CD8-positive, alpha-beta memory T cell (primary cell): ENCODE measurements at places on chromosomes 1 and 21. TPM values are rescaled to one million over a fixed set of nuclear protein-coding genes. Genes with fewer than 3 reads are reported as not detected.

Gene SLC22A15
- total RNA-seq: 1.2 TPM

DNA sequence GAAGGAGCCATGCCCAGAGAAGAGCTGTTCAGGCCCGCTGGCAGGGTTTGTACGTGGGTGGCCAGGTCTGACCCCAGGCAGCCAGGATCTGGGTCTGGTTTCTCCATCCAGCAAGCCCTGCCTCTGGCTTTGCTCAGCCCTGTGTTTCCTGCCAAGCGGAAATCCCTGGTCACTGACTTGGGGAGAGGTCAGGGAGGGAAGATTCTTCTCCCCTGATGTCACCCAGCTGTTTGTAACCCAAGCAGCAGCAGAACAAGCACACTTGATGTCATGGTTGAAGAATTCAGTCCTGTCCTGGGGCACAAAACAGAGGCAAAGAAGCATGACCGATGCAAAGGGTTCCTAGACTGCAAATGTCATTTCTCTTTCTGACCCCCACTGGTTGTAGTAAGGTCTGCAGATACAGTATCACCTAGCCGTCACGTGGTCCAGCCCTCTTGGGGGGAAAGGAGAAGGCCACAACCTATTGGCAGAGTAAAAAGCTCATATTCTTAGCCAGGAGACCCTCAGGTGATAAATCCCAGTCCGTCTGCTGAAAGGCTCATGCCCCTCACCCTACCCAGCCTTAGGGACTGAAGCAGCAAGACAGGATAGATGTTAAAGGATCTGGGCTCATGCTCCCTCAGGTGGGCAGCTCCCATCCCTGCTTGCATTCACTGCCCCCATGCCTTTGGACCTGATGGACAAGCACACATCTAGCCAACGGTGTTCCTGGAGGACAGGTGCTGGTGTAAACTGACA, 120.9 kb downstream of the SYT2 start:
- DNase-seq: no peak
- H3K4me3 ChIP-seq: no peak overlapping the region
- H3K27ac ChIP-seq: no peak overlapping the region
- H3K4me1 ChIP-seq: no peaks in the 10 kb centered on the region
- H3K36me3 ChIP-seq: no peaks in the 10 kb centered on the region
- no peaks in the 10 kb centered on the region for H3K27me3 ChIP-seq

Gene C1orf105
- total RNA-seq: not detected

Gene SLC16A4
- 0.13 TPM for total RNA-seq

- H3K4me1 ChIP-seq: peaks cover 29% of the 10 kb centered on the region
- no peaks in the 10 kb centered on the region for H3K36me3 ChIP-seq
- H3K27me3 ChIP-seq: no peaks in the 10 kb centered on the region
- H3K4me3 ChIP-seq: peak overlapping the region; percentile 70
- no peak for DNase-seq
- H3K27ac ChIP-seq: no peak overlapping the region
Measured at GRCh38 chr1:184050636-184051035, 894 bp upstream of the TSEN15 start.

DNA sequence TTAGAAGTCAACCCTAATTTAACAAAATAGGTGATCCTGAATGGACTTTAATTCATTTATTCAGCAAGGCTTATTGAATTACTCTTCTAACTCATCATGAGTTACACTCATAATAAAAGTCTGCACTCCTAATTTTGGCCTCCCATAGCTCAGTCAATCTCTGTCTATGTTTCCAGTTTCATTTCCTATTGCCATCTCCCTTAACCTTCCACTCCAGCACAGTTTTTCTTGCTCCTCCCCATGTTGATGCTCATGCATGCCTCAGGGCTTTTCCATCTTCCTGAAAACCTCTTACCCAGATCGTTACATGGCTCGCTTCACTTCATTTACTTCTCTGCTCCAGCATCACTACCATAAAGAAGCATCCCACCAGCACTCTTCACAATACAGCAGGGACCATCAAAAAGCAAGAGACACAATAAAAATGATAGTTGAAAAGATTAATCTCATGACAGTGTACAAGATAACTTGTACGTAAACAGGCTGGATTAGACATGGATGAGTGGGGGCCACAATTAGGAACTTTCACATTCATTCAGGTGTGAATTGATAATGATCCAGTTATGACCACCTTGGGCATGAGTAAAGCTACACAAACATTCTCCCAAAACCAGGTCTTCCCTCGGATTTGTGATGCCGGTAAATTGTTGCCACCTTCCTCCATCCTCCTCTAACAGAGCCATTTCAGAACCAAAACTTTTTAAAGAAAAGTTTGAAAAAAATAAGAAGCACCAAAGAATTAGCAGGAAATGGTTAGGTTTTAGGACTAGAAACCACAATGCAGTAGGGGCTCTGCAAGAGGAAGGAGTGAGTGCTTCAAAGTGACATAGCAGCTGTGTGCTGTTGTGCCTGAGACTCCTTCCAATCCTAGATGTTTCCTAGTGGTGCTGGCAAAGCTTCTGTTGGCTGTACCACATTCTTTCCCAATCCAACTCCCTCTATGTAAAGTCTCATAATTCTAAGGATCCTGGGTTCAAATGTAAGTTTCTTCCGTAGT, 89.8 kb downstream of the OLFML2B start:
- H3K4me1 ChIP-seq: peaks cover 46% of the 10 kb centered on the region
- peak overlapping the region; percentile 24 for H3K4me3 ChIP-seq
- no peaks in the 10 kb centered on the region for H3K36me3 ChIP-seq
- DNase-seq: no peak
- no peaks in the 10 kb centered on the region for H3K27me3 ChIP-seq

DNA sequence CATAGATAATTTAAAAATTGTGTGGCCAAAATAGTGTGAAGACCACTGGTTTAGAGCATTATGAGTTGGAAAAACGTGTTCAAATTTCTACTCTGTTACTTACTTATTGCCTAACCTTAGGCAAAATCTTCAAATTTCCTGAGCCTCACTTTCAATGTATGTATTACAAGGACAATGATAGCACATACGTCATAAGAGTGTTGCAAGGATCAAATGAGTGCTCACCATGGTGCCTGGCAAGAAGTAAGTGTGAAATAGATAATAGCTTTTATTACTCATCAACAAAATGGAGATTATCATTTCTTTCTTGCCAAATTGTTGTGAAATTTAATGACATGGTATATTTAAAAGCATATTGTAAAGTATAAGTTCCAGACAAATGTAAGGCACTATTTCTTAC, 57.2 kb downstream of the FH start:
- H3K4me1 ChIP-seq: no peaks in the 10 kb centered on the region
- no peak for DNase-seq
- no peaks in the 10 kb centered on the region for H3K27me3 ChIP-seq
- no peak overlapping the region for H3K4me3 ChIP-seq
- no peaks in the 10 kb centered on the region for H3K36me3 ChIP-seq
- H3K27ac ChIP-seq: no peak overlapping the region

DNA sequence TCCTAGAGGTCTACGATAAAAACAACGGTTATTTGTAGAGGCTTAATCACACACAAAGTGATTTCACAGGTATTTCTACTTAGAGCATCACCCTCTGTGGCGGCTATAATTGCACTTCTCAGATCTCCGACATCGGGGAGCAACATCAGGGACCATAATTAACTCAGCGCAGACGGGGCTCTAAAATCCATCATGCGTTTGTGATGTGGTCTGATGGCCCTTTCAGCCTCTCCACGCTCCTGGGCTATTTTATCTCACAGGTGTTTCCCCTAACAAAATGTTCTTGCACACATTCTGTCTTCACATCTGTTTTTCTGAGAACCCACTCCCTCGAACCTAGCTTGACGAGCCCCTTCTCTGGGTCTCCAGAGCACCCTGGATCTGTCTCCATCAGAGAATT, 146.3 kb upstream of the DUSP10 start:
- H3K27me3 ChIP-seq: no peaks in the 10 kb centered on the region
- H3K36me3 ChIP-seq: no peaks in the 10 kb centered on the region
- no peaks in the 10 kb centered on the region for H3K4me1 ChIP-seq
- no peak for DNase-seq

DNA sequence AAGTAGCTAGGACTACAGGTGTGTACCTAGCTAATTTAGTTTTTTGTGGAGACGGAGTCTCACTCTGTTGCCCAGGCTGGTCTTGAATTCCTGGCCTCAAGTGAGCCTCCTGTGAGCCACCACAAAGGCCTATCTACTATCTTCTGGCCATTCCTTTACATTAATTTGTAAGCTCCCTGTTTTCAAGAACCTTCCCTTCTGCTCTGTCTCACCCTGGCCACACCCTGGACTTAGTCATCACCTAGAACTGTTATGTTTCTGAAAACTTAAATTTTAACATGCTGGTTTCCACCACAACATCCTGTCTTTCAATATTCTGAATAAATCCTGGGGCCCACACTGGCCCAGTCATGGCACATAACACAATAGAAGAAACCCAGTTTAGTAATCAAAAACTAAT, 4.9 kb upstream of the B4GALT3 start:
- peaks cover 76% of the 10 kb centered on the region for H3K4me1 ChIP-seq
- peak overlapping the region; percentile 60 for H3K27ac ChIP-seq
- no peaks in the 10 kb centered on the region for H3K27me3 ChIP-seq

Gene DISC1
- 1.0 TPM for total RNA-seq

DNA sequence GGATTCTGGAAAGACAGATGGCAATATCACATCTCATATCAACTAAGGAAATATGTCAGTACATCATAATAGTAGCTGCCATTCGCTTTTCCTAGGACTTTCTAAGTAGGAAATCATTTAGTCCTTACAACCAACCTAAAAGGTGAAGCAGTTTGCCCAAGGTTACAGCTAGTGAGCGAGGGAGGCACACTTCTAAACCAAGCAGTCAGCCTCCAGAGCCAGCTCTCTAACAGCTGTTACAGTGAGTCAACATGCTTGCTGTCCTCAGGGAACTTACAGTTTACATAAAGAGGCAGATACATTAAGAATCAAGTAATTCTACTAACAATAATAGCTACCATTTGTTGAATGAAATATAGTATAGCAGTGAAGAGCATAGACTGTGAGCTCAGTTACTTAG, 57.1 kb downstream of the GIPC2 start:
- H3K27ac ChIP-seq: no peak overlapping the region
- no peak for DNase-seq
- no peaks in the 10 kb centered on the region for H3K4me1 ChIP-seq
- no peaks in the 10 kb centered on the region for H3K27me3 ChIP-seq
- no peak overlapping the region for H3K4me3 ChIP-seq
- no peaks in the 10 kb centered on the region for H3K36me3 ChIP-seq

Gene RXFP4
- not detected for total RNA-seq

Gene ADAMTS1
- not detected for total RNA-seq

Gene KPRP
- total RNA-seq: not detected

GRCh38 chr1:226763905-226764264, 24.8 kb upstream of the ITPKB start:
- no peak overlapping the region for H3K4me3 ChIP-seq
- DNase-seq: no peak
- no peaks in the 10 kb centered on the region for H3K27me3 ChIP-seq
- no peaks in the 10 kb centered on the region for H3K36me3 ChIP-seq
- H3K4me1 ChIP-seq: peaks cover 16% of the 10 kb centered on the region
- no peak overlapping the region for H3K27ac ChIP-seq

GRCh38 chr1:238562341-238562740, 671.6 kb upstream of the ZP4 start:
- H3K4me3 ChIP-seq: no peak overlapping the region
- H3K27me3 ChIP-seq: no peaks in the 10 kb centered on the region
- no peaks in the 10 kb centered on the region for H3K36me3 ChIP-seq
- no peaks in the 10 kb centered on the region for H3K4me1 ChIP-seq
- no peak for DNase-seq
